ENCODE measurements at places on chromosomes 11 and 22. TPM values are rescaled to one million over a fixed set of nuclear protein-coding genes. Genes with fewer than 3 reads are reported as not detected.

CCDC87 gene
- 1.1 TPM for total RNA-seq

C1QTNF5 gene
- total RNA-seq = 0.31 TPM

NXPE4 gene
- not detected for total RNA-seq

HTR3A gene
- total RNA-seq = not detected

SLC36A4 gene
- total RNA-seq = 28.2 TPM

OR2AG2 gene
- total RNA-seq = not detected

KCNJ11 gene
- total RNA-seq = 0.59 TPM

PKNOX2 gene
- total RNA-seq = 1.1 TPM

DDIAS gene
- 41.5 TPM for total RNA-seq

PATE4 gene
- total RNA-seq = not detected

PGA3 gene
- total RNA-seq = not detected

ADM gene
- 3.8 TPM for total RNA-seq

CHRNA10 gene
- 2.1 TPM for total RNA-seq

ISX gene
- total RNA-seq = not detected

C11orf97 gene
- total RNA-seq = not detected

SPON1 gene
- not detected for total RNA-seq

SULT4A1 gene
- total RNA-seq = 0.15 TPM

DNA sequence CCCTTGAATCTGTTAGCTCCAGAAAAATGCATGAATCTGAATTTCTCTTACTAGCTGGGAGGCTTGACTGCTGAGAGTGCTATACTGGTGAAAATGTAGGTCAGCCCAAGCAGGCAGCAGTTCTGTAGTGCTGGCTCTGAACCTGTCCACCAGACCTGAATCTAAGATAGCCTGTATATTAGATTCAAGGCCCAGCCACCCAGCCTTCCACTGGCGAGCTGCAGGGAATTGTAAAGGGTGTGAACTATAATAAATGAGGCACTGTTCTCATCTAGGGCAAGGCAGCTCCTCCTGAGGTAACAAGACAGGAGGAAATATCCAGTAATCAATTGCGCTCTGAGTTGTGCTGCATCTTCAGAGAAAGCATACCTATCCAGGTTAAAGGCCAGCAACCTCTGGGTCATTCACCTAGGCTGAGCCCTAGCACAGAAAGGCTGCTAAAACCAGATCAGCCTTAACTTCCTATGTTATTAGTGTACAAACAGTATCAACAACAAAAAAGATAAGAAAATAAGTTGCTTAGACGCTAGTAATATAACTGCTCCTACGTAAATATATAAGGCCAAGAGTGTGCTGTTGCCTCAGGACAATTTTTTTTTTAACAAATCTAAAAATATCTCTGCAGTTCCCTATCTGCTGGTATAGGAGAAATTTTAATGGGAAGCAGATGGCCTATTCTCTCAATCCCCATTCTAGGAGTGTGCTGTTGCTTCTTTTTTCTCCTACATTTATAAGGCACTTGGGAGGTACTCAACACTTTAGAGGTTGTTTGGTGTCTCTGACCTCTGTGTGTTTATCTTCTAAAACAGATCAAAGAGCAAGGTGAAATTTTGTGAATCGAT lies 63.0 kb downstream of the RELT start:
- no peak overlapping the region for H3K27ac ChIP-seq
- no peak overlapping the region for H3K4me3 ChIP-seq
- no peaks in the 10 kb centered on the region for H3K36me3 ChIP-seq
- H3K27me3 ChIP-seq = no peaks in the 10 kb centered on the region
- peak; percentile 19 for DNase-seq
- H3K4me1 ChIP-seq = no peaks in the 10 kb centered on the region

- no peak overlapping the region for H3K4me3 ChIP-seq
- H3K27ac ChIP-seq = no peak overlapping the region
- no peak for DNase-seq
These were observed 26.5 kb downstream of the SYT7 start for GRCh38 chr11:61554172-61554988.

DNA sequence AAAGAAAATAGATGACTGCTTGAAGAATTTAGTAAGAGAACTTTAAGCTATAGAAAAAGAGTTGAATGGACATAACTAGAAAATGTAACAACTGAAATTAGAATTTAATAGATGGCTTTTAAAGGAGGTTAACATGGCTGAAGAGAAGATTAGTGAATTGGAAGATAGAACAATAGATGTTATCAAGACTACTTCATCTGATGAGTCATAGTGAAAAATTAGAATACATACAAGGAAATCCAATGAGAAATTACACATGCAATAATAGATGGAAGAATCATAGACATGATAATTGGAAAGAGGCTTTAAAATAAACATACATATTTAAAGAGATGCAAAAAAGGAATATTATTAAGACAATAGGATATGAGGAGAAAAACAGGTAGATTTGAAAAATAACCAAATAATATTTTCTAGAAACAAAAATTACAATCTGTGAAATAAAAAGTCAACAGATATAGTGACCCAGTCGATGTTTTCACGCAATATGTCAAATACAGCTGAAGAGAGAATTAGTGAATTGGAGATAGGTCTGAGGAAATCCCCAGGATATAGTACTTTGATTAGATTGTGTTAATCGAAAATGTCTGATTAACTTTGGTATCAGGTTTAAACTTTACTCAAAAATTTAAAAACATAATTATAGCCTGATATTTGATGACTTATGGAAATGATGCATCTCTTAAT lies 28.2 kb downstream of the CAT start:
- no peak for DNase-seq
- no peak overlapping the region for H3K27ac ChIP-seq
- H3K4me1 ChIP-seq = peaks cover 10% of the 10 kb centered on the region
- no peak overlapping the region for H3K4me3 ChIP-seq
- no peaks in the 10 kb centered on the region for H3K27me3 ChIP-seq

DNA sequence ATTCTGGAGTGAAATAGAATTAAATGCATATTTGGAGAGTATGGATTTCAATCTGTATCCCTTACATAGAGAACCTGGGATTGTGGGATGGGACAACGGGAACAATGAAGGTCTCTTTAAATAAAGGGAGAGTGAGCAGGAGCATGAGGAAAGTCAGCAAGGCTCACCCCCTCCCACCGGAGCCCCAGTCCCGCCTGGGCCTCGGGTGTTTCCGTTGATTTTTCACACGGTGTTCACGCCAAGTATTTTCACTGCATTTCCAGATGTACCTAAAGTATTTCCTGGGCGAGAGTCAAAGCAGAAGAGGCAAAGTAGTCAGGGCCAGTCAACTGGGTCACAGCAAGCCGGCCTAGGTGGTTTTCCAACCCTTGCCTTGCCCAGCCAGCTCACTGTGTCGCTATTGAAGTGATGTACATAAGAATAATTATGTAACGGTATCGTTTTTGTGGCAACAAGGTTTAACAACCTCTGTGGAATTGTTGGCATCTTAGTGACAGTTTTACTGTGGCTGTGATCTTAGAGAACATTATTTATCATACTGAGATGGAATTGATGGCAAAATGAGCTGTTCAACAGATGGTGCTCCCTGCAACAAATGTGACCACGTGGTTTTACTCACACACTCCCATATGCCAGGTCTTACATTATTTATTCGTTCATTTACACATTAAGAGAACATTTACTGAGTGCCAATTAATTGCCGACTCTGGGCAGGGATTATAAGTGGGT lies 177.3 kb downstream of the ADAMTS15 start:
- H3K4me3 ChIP-seq = no peak overlapping the region
- no peaks in the 10 kb centered on the region for H3K36me3 ChIP-seq
- no peaks in the 10 kb centered on the region for H3K27me3 ChIP-seq
- DNase-seq = no peak
- no peaks in the 10 kb centered on the region for H3K4me1 ChIP-seq

DNA sequence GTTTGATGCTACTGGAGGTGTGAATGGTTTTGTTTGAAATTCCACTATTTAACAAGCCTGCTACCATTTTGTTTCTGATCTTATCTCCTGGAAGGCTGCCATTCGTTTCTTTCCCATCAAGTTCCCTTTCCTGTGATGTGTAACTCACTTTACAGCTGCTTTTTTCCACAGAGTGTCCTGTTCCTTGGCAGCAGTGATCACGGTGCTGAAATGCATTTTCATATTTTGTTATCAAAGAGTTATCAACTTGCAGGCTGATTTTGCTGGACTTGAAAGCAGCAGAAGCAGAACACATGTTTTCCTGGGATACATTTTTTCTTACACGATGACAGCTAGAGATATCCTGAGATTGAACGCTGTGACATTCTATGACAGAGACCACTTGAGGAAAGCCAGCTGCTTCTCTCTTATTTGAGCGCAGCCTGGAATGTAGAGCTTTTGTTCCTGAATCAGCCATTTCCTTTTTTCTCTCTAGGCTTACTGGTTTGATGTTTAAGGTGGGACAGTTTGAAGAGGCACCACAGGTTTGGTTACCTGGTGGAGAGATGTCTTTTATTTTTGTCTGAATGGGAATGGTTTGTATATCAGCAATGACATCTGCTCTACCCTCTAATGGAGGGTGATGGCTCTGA lies 34.7 kb downstream of the PRR14L start:
- peaks cover 59% of the 10 kb centered on the region for H3K36me3 ChIP-seq
- no peaks in the 10 kb centered on the region for H3K27me3 ChIP-seq
- no peaks in the 10 kb centered on the region for H3K4me1 ChIP-seq
- DNase-seq = no peak

GRCh38 chr11:1049911-1050580 lies 13.5 kb upstream of the MUC6 start:
- H3K36me3 ChIP-seq = no peaks in the 10 kb centered on the region
- DNase-seq = no peak
- H3K27ac ChIP-seq = no peak overlapping the region
- no peaks in the 10 kb centered on the region for H3K27me3 ChIP-seq

DNA sequence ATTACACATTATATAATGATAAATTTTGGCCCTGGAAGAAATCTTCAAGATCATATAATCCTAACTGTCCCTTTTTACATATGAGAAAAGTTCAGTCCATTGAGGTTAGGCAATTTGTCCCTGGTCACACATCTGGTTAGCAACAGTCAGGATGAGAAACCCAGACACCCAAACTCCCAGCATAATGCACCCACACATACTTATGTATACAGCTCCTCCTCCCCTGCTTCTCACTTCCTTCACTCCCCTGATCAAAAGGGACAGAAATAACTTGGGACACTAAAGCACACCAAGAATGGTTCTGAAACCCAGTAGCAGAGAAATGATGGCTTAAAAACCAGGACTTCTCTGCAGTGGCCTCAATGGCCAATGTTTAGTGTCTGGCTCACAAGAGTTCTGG lies 11.1 kb downstream of the NUMA1 start:
- H3K4me3 ChIP-seq = no peak overlapping the region
- H3K27me3 ChIP-seq = no peaks in the 10 kb centered on the region
- H3K4me1 ChIP-seq = peaks cover 26% of the 10 kb centered on the region
- no peak for DNase-seq
- peak overlapping the region; percentile 36 for H3K27ac ChIP-seq

- H3K4me3 ChIP-seq = no peak overlapping the region
- H3K4me1 ChIP-seq = peaks cover 5% of the 10 kb centered on the region
- no peaks in the 10 kb centered on the region for H3K36me3 ChIP-seq
- H3K27ac ChIP-seq = no peak overlapping the region
- H3K27me3 ChIP-seq = no peaks in the 10 kb centered on the region
- no peak for DNase-seq
These were observed 2.7 kb upstream of the MYRF start for GRCh38 chr11:61749591-61750217.

GRCh38 chr11:123585206-123585605 lies 69.2 kb downstream of the SCN3B start:
- peaks cover 4% of the 10 kb centered on the region for H3K4me1 ChIP-seq
- no peak overlapping the region for H3K27ac ChIP-seq
- no peak for DNase-seq
- H3K27me3 ChIP-seq = no peaks in the 10 kb centered on the region

GRCh38 chr11:15055620-15056356 lies 17.6 kb upstream of the CALCB start:
- no peaks in the 10 kb centered on the region for H3K36me3 ChIP-seq
- DNase-seq = no peak
- H3K4me1 ChIP-seq = no peaks in the 10 kb centered on the region
- no peak overlapping the region for H3K27ac ChIP-seq

- H3K27me3 ChIP-seq = no peaks in the 10 kb centered on the region
- H3K4me1 ChIP-seq = peaks cover 19% of the 10 kb centered on the region
- peak; percentile 75 for DNase-seq
- H3K36me3 ChIP-seq = no peaks in the 10 kb centered on the region
- peak overlapping the region; percentile 75 for H3K27ac ChIP-seq
These were observed 630 bp downstream of the UBASH3B start for GRCh38 chr11:122656073-122656630.

GRCh38 chr22:33886696-33887095 lies 33.6 kb downstream of the LARGE1 start:
- DNase-seq = no peak
- H3K4me3 ChIP-seq = no peak overlapping the region
- H3K4me1 ChIP-seq = no peaks in the 10 kb centered on the region
- no peaks in the 10 kb centered on the region for H3K27me3 ChIP-seq
- no peak overlapping the region for H3K27ac ChIP-seq
- no peaks in the 10 kb centered on the region for H3K36me3 ChIP-seq

DNA sequence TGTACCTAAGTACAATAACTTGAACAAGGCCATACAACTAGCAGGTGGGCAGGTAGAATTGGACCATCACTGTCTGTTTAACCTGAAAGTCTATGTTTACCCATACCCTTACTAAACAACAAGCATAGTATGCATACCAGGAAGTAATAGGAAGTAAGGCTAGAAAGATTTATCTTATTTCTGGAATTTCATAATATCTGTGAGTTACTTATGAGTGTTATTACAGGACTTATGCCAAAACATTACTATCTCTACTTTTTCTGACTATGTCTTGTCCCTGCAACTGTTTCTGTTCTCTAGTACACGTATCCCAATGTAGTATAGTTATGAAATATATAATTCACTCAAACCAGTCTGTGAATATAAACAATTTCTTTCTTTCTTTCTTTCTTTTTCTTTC lies 1400.8 kb upstream of the TENM4 start:
- peaks cover 20% of the 10 kb centered on the region for H3K4me1 ChIP-seq
- H3K36me3 ChIP-seq = no peaks in the 10 kb centered on the region
- no peak for DNase-seq
- H3K27ac ChIP-seq = no peak overlapping the region
- no peaks in the 10 kb centered on the region for H3K27me3 ChIP-seq
- no peak overlapping the region for H3K4me3 ChIP-seq

DNA sequence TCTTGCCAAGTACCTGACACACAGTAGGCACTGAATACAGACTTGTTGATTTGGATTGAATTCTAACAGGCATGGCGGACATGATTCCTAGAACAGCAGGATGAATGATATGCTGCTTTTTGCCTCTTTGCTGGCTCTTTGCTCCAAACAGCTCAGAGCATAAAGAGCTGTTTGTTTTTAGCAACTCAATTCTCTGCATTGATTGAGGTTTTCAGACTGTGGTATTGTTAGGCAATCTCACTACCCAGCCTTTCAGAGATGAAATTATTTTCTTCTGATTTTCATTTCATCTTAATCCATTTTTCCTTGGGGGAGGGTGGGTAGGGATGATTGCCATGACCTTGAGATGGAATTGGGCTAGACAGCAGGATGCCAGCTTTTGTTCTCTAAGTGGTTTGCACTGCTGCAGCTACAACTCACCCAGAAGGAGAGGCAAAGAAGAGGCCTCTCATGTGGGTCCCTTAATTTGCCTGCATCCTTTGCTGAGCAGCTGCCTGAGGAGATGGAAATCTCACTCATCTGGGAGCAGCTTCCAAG lies 20.5 kb downstream of the COA4 start:
- H3K27ac ChIP-seq = no peak overlapping the region
- H3K4me3 ChIP-seq = no peak overlapping the region
- H3K36me3 ChIP-seq = no peaks in the 10 kb centered on the region

- no peaks in the 10 kb centered on the region for H3K36me3 ChIP-seq
- peak overlapping the region; percentile 2 for H3K27ac ChIP-seq
- H3K27me3 ChIP-seq = no peaks in the 10 kb centered on the region
- no peak overlapping the region for H3K4me3 ChIP-seq
- H3K4me1 ChIP-seq = peaks cover 13% of the 10 kb centered on the region
These were observed 205.0 kb upstream of the RAG2 start for GRCh38 chr11:36803084-36803483.
